ENCODE measurements at places on chromosomes 11 and 22.

DNA sequence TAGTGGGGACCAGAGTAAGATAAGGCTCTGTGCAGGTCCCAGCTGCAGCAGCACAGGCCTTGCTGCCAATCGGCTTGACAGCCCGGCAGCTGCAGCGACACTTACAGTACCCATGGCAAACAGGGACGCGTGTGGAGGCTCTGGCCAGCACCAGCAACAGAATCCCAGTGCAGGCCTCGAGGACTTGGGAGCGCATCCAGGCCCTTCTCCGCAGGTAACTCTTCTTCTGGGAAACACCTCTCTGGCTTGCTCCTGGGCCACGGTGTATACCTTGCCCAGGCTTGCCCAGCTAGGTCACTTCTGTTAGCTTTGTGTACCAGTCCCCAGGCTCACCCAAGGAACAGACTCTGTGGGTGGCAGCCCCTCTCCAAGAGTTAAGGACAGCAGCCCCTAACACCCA is 126.7 kb downstream of the CTTN start:
- DNase-seq, result no peak

DNA sequence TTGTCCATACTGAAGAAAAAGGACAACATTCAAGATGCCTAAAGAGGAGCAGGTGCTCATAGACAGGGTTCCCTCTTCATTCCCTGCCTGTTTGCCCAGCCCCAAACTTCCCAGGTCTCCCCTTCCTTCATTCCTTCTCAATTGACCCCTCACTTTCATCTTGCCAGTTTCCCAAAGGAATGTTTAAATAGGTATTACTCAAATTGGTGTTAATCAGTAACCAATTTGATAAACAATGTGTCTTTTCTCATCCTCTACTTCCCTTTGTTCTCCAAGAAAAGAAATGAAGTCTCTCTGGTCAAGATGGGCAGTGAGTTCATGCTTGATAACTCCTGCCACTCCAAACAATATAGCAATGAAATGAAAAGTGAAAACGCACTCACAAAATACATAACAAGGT is 101.9 kb downstream of the TMPRSS5 start:
- DNase-seq, result no peak

DNA sequence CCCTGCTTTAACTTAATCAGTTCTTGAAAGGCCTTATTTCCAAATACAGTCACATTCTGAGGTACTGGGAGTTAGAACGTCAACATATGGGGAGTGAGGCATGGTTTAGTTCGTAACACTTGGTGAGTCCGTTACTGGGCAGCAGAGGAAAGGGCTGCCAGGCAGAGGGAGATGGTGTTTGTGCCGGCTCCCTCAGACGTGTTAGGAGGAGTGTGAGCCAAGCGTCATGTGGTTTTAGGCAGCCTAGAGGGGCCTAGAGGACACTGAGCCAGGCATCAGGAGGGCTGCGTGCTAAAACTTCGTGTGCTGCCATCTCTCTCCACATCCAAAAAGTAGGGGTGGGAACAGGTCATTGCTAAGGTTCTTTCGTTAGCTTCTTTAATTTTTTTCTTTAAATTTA is 10.2 kb downstream of the BCR start:
- DNase-seq, result no peak

GRCh38 chr11:23725752-23726151 is 771.1 kb upstream of the LUZP2 start:
- no peak for DNase-seq

DNA sequence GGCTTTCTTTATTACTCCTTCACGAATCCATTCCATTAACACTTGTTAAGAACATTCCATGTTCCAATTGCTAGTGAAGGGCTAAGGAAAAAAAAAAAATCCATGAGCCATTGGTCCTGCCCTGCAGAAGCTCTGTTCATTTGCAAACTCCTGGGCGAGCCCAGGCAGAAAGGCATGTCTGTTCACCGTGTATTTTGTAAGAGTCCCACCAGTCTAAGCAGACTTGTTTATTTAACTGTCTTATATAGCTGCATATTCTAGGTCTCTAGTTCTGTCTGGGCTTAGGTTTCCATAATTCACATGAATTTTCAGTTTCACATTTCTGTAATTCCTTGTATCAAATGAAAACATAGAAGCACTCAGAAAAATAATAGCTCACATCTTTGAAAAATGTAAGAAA is 97.4 kb upstream of the POU2AF2 start:
- no peak for DNase-seq

GRCh38 chr11:57905439-57905838 is 118.2 kb upstream of the OR9Q1 start:
- DNase-seq, result no peak

GRCh38 chr22:36221799-36222751 is 17.3 kb downstream of the APOL2 start:
- DNase-seq, result no peak

- no peak for DNase-seq
Observed at GRCh38 chr22:43171607-43172006, 15.3 kb downstream of the TTLL12 start.

GRCh38 chr22:26891429-26891828 is 234.0 kb downstream of the MIAT start:
- DNase-seq, result no peak

- DNase-seq, result no peak
Observed at GRCh38 chr11:122681735-122682134, 26.2 kb downstream of the UBASH3B start.

GRCh38 chr11:113148652-113149051 is 165.7 kb upstream of the TTC12 start:
- DNase-seq, result no peak

All from CMK (cell line).